Bronchial epithelial cell (primary cell): ENCODE measurements at places on chromosomes 6 and 20. TPM values are rescaled to one million over a fixed set of nuclear protein-coding genes. Genes with fewer than 3 reads are reported as not detected.

DNA sequence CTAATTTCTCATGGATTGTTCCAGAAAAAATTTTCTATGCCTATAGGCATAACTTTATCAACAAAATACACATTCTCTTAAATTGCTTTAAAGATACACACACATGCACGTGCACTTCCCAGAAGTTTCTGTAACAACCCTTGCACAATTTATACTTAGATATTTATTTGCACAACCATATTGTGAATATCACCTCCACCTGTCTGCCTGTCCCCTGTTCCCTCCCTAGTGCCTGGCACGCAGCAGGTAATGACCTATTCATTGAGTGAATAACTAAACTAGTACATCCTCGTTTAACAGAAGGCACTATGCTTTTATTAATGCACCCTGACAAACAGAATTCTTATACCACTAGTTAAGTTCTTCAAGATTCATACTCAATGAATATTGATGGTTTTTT, 198.9 kb downstream of the BCAS1 start:
- no peak for DNase-seq

DNA sequence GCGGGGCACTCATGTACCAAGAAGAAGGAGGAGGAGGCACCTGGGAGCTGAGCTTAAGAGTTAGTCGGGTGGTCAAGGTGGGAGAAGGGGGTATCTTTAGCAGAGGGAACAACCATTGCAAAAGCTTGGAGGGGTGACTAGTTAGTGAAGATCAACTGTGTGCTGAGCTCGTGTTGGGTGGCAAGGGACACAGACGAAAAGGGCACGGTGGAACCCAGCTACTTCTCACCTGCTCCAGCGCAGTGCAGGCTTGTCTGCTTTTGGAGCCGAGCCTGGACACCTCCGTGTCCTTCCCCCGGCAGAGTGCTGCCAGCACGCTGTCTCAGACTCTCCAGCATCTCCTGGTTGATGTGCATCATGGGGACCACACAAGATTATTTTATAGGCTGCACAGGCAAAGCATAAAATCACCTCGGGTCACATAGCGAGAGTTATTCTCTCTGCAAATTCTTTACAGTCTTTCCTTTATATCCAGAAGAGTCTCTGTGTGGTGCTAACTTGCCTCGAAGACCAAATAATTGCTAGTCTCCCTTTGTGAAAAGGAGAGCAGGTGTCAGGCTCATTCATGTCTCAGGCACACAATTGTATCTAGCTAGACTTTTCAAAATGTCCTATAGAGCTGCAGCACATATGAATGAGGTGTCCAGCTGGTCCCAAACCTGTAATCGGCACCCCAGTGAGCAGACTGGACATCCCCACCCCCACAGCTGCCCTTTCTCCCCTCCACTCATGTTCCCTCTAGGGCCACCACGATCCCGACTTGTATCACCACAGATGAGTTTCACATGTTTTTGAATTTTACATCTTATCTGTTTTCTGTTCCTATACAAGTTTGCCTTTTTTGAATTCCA, 123.4 kb downstream of the CEBPB start:
- no peak for DNase-seq

DNA sequence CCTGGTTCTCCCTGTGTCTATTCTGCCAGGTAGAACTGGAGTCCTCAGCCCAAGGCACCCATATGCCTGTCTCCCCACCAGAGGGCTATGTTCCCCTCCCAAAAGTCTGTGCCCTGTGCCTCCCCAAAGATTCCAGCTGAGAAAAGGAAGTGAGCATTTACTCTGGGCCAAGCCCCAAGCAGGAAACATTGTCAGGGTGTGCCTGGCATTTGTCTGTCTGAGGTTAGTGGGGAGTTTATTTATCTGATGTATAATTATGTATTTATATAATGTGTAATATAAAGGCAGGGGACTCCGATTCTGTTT, 5.6 kb downstream of the GDF5 start:
- no peak for DNase-seq

The HAO1 gene
- total RNA-seq = not detected in 2 replicates

The TREM2 gene
- total RNA-seq = 0.53 and 1.9 TPM in 2 replicates

DNA sequence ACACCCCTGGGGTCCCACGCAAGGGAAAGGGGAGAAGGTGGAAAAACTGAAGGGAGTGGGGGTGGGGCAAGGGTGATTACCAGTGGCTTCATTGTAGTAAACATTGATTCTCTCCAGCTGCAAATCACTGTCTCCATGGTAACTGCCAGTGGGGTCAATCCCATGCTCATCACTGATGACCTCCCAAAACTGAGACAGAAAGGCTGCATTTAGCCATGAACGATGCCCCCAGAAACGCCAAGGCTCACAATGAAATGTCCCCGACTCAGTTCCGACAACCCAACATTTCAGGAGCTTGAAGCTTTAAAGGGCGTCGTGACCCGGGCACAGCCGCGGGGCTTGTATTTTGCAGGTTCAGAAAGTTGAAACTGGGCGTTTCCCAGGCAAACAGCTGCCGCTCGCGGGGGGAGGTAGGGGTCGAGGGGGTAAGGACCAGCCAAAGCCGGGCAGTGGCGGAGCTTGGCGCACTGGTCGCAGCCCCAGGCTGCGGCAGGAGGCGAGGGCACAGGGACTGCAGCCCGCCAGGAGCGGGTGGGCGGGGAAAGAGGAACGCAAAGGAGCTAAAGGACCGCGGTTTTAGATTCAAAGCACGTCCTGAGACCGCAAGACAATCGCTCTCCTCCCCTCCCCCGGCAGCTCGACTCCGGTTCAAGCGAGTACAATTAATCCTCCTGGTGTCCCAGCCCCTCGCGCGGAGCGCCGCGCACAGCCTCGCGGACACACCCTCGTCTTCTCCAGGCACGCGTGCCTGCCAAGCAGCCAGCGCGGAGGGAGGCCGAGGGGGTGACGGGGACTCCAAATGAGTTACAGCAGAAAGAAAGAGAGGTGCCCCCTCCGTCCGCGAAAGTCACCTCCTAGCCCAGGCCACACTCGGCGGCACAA, 731 bp downstream of the TUBB2B start:
- no peak for DNase-seq

GRCh38 chr20:58987790-58988564, 6.9 kb downstream of the NELFCD start:
- DNase-seq = no peak

The FNDC1 gene
- total RNA-seq = not detected in 2 replicates

GRCh38 chr6:41432280-41432679, 96.9 kb downstream of the NCR2 start:
- DNase-seq = no peak

DNA sequence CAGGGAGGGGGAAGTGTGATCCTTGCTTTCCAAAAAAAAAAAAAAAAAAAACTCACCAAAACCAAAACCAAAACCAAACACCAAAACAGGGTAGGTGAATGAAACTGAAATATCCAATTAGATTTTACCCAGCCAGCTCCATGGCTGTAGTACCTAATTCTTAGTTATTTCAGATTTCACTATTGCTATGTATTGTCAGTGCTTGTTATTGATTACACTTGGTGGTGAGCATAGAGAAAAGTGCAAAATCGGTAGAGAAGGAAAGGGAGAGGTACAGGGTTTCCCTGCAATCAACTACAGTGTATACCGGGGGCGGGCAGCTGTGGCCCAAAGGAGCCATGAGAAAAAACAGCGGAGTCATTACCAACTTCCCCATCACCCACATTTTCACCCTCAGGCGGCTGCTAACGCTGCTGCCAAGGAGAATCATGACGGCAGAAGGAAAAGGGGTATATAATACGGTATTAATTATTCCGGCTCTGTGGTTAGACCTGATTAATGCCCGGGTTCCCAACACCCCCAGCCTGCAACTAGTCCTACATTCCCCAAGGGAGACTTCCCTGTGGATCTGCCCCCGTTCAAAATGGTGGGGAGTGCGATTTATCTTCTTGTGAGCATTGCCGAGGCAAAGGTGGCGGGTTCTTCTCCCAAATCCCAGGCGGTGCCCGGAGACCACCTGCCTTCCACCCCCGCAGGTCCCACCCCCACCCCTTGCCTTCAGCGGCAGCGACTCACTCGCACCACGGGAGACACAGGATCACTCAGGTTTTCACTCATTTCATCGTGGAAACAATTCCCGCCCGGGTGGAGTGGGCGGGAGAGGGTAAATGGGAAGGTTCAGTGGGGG, at the start of gene C6orf62:
C6orf62 (minus strand) TSS at position 30 of the 847 bp plus-strand sequence. CDS start 486 bp downstream, outside the sequence.
- DNase-seq = peak; percentile 66

GRCh38 chr20:53748821-53749421, 155.3 kb upstream of the ZNF217 start:
- peak; percentile 37 for DNase-seq

DNA sequence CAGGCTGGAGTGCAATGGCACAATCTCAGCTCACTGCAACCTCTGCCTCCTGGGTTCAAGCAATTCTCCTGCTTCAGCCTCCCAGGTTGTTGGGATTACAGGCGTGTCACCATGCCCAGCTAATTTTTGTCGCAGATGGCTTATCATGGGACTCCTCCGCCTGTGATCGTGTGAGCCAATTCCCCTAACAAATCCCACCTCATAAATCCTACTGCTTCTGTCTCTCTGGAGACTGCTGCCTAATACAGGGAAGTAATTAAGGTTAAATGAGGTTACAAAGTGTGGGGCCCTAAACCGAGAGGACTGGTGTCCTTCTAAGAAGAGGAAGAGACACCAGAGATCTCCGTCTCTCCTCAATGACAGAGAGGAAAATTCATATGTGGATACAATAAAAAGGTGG, 52.0 kb downstream of the TRPC4AP start:
- no peak for DNase-seq

- no peak for DNase-seq
Observed at GRCh38 chr6:155194399-155194798, 69.4 kb upstream of the CLDN20 start.

DNA sequence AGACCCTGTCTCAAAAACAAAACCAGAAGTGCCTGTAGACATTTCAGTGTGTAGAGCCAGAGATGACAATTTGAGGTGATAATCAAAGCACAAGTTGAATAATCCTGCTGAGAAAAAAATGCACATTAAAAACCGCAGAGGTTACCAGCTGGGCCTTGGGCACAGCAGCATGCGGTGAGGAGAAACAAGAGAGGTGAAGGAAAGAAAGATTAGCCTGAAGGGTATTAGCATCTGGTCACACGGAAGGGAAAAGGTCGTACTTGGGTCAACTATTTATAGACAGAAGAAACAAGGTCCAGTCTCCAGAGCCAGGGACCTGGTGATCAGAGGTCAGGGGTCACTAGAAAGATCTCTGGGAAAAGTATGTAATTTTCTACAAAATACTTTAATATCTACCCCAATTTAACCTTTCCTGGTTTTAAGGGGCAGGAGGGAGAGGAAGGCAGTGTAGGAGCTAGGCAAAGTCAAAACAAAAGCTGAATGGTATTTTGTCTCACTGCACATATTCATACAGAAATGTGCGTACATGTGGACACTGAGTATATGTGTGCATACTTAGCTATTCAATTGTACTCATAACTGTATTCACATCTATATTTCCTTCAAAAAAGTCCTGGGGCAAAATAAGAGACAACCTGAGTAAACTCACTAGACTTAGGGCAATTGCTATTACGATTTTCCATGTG, 10.1 kb downstream of the MAP7 start:
- DNase-seq = no peak

GRCh38 chr20:8305449-8305978, 173.4 kb downstream of the PLCB1 start:
- DNase-seq = peak; percentile 67

The MYBL2 gene
- total RNA-seq = under 0.01 and 1.0 TPM in 2 replicates

GRCh38 chr6:84825461-84825860, 61.1 kb upstream of the TBX18 start:
- DNase-seq = peak; percentile 89

- no peak for DNase-seq
Observed at GRCh38 chr20:53801609-53802370, 208.2 kb upstream of the ZNF217 start.

- DNase-seq = no peak
Observed at GRCh38 chr20:57374931-57375651, 16.1 kb upstream of the RBM38 start.

GRCh38 chr20:12911372-12911771, 97.4 kb upstream of the SPTLC3 start:
- DNase-seq = no peak

GRCh38 chr20:61303675-61304074, 51.6 kb downstream of the CDH4 start:
- no peak for DNase-seq

DNA sequence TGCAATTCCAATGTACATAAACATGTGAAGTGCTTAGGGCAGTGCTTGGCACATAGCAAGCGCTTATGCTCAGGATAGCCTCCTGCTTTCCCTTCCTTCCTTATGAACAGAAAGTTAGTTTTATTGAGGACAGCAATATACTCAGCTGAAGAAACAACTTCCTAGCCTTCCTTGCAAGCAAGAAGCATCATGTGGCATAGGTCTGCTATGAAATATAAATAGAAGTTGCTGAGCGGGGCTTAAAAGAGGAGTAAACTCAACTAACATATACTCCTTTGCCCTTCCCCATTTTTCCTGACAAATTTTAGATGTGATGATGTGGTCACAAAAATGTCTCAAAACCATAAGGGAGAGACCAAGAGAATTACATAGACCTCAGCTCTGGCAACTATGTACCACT, 98.9 kb downstream of the KIF16B start:
- DNase-seq = no peak

DNA sequence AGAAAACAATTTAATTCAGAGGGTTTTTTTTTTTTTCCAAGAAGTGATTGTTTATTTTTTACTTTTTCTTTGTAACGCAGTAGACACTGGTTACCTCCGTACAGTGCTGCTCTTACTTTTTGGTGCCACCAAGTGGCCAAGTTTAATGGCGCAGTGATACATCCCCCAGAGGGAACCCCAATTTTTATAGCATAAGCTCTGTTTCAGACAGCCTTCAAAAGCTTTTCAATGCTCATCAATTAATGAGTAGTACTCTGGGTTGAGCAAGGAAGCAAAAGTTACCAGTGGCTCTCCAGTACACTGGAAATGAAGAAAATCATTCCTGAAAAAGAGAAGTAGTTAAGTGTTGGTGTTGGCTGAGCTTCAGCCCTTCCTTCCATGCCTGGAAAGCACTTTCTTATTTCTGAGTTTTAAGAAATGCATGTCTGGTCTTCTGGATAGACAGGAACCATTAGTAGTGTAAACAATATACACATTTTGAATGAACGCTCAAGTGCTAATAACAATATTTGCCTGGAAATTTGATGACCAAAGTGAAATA, 129.1 kb upstream of the SMLR1 start:
- peak; percentile 41 for DNase-seq

DNA sequence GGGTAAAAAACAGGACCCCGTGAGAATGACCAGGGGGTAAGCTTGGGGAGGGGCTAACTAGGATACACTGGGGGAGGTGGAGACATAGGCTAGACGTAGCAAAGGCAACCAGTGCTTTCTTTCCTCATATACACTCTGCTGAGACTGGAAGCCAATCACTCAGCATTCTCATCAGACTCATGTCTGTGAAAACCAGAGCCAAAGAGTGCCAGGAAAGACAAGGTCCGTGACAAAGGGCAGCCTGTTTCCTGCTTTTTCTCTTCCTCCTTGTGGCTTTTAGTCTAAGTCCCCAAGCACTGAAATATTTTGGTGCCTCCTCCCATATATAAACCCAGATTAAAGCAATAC, 97.9 kb upstream of the NEDD9 start:
- DNase-seq = no peak

DNA sequence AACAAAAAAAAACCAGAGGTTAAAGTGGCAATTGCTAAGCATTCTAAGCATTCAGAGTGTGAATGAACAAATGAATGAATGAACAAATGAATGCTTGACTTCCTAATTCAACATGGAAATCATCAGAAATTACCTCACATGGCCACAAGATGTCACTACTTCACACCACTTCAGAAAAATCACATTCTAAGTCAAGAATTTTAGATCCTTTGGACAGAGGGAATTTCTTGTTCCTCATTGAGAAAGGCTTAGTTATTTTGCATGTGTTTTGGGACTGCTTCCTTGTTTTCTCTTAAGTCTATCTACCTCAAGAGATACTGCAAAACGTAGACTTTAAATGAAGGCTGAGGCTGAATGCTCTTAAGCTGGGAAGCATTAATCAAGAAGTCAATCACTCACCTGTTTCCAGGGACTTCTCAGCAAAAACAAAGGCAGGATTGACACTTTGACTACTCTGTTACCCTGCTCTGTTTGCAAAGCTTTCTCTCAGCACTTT, 120.2 kb downstream of the MBOAT1 start:
- peak; percentile 61 for DNase-seq
